ENCODE measurements at places on chromosomes 11 and 22. TPM values are rescaled to one million over a fixed set of nuclear protein-coding genes. Genes with fewer than 3 reads are reported as not detected.

The CHRM1 gene
- total RNA-seq, result not detected

The RBMXL2 gene
- total RNA-seq, result not detected

The GRAP2 gene
- 0.33 TPM for total RNA-seq

The ADAMTS8 gene
- not detected for total RNA-seq

The IGSF9B gene
- total RNA-seq, result 1.7 TPM

The APOL5 gene
- not detected for total RNA-seq

- no peak for DNase-seq
Measured at GRCh38 chr22:19694696-19695095, 19.6 kb upstream of the SEPTIN5 start.

- DNase-seq, result no peak
Measured at GRCh38 chr11:121389651-121390050, 62.5 kb upstream of the SORL1 start.

- DNase-seq, result no peak
Measured at GRCh38 chr11:27857588-27857987, 157.3 kb upstream of the BDNF start.

- no peak for DNase-seq
Measured at GRCh38 chr22:40412441-40412840, 42.0 kb downstream of the SGSM3 start.

DNA sequence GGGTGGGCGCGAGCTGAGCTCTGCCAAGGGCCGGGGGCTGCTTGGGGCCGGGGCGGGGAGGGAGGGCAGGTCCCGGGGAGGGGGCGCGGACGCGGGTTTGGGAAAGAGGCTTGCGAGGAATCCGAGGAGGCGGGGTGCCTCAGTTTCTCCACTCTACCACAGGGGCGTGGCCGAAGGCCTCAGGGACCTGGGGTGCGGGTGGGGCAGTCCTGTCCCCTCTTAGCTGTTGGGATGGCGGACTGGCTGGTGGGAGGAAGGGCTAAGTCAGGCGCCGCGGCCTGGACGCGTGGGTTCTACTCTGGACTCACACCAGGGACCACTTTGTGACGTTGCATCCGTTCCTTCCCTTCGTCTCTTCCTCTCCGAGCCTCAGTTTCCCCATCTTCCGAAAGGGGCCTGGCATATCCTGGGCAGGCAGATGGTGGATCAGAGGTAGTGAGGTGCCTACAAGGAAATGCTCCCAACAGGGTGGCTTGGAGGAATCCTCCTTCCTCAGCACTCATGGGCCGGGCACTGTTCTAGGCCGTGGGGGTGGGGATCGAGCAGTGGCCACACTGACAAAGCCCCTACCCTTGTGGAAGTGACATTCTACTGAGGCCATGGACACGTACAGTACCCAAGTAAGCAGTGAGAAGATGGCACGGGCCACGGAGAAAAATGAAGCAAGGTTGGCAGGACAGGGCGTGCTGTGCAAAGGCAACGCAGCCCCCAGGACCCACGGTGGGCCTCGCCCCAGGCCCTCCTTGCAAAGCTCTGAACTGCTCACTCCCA lies 13.2 kb downstream of the IGLL1 start:
- DNase-seq, result no peak

DNA sequence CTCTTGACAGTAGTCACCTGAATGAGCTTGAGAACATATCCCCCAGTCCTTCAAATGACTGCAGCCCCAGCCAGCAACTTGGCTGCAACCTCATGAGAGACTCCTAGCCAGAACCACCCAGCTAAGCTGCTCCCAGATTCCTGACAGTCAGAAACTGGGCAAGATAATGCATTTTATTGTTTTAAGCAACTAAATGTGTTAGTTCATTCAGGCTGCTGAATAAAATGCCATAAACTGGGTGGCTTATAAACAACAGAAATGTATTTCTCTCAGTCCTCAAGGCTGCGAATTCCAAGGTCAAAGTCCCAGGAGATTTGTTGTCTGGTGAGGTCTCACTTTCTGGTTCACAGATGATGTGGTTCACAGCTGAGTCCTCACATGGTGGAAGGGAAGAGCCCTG lies 5.8 kb upstream of the PAMR1 start:
- DNase-seq, result no peak

GRCh38 chr22:27761665-27762064 lies 39.9 kb downstream of the MN1 start:
- no peak for DNase-seq

DNA sequence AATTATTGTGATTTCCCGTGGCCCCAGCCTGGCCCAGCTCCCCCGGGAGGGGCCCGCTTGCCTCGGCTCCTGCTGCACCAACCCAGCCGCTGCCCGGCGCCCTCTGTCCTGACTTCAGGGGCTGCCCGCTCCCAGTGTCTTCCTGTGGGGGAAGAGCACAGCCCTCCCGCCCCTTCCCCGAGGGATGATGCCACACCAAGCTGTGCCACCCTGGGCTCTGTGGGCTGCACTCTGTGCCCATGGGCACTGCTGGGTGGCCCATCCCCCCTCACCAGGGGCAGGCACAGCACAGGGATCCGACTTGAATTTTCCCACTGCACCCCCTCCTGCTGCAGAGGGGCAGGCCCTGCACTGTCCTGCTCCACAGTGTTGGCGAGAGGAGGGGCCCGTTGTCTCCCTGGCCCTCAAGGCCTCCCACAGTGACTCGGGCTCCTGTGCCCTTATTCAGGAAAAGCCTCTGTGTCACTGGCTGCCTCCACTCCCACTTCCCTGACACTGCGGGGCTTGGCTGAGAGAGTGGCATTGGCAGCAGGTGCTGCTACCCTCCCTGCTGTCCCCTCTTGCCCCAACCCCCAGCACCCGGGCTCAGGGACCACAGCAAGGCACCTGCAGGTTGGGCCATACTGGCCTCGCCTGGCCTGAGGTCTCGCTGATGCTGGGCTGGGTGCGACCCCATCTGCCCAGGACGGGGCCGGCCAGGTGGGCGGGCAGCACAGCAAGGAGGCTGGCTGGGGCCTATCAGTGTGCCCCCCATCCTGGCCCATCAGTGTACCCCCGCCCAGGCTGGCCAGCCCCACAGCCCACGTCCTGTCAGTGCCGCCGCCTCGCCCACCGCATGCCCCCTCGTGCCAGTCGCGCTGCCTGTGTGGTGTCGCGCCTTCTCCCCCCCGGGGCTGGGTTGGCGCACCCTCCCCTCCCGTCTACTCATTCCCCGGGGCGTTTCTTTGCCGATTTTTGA lies 3.3 kb upstream of the ANKRD13D start:
- DNase-seq, result no peak

DNA sequence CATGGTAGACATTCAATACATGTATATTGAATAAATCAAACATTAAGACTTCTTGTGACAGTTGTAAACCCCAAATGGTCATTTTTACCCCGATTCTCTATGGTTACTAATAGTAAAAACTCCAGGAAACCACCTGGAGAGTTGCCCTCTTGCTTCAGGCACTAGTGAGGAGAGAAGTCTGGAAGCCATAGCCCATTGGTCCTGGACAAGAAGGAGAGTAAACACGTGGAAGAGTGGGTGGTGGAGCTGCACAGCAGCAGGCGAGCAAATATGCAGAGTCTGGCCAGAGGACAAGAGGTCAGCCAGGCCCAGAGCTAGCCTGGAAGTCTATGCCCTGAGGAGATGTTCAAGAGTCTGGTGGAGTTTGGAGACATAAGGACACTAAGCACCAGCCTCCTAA lies 17.7 kb downstream of the DCHS1 start:
- peak; percentile 15 for DNase-seq

GRCh38 chr22:35674335-35674734 lies 26.1 kb downstream of the APOL6 start:
- no peak for DNase-seq

DNA sequence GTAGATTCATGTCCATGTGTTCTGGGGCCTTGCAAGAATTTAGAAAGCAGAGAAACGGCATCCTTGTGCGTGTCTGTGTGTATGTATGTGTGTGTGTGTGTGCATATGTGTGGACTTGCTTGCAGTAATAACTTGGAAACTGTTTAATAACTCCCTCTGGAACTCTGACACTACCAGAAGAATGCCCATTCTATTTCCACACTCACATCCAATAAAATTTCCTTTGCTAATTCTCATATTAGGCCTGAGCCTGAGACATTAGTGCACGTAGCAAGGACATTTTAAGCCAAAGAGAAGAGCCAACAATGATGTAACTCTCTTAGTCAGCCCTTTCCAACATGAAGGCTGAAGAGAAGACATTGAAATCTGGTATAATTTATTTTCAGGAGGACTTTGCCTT lies 3.2 kb downstream of the OR4D6 start:
- DNase-seq, result no peak
